CD4-positive, alpha-beta T cell treated with Interferon alpha-2 for 1 hour (primary cell): ENCODE measurements at places on chromosomes 16 and 17.

- DNase-seq = no peak
Observed at GRCh38 chr16:3945751-3946603, 65.5 kb upstream of the CREBBP start.

DNA sequence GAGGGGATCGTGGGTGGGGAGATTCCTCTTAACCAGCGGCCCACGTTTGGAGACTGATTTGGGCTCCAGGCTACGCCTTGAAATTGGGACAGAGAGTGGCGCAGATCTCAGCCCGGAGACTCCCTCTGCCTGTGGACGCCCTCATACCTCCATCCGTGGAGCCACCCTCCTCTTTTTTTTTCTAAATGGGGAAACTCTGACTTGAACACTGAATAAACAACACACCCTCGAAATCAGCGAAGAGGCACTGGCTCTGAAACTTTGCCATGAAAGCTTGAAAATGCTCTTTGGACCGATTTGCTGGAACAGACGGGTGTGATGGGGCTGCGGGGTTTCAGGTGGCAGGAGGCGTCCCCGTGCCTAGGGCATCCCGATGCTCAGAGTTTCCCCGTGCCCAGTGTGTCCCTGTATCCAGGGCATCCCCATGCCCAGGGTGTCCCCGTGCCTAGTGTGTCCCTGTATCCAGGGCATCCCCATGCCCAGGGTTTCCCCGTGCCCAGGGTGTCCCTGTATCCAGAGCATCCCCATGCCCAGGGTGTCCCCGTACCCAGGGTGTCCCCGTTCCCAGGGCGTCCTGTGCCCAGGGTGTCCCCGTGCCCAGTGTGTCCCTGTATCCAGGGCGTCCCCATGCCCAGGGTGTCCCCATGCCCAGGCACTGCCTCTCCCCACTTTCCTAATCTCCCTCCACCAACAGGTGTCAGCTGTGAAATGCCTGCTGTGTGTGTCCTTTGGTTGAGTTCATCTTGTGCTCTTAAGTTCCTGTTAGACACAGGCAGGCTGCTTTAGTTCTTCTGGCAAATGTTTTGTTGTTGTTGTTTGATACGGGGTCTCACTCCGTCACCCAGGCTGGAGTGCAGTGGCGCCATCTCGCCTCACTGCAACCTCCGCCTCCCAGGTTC lies 187.0 kb downstream of the SEC14L1 start:
- DNase-seq = no peak

DNA sequence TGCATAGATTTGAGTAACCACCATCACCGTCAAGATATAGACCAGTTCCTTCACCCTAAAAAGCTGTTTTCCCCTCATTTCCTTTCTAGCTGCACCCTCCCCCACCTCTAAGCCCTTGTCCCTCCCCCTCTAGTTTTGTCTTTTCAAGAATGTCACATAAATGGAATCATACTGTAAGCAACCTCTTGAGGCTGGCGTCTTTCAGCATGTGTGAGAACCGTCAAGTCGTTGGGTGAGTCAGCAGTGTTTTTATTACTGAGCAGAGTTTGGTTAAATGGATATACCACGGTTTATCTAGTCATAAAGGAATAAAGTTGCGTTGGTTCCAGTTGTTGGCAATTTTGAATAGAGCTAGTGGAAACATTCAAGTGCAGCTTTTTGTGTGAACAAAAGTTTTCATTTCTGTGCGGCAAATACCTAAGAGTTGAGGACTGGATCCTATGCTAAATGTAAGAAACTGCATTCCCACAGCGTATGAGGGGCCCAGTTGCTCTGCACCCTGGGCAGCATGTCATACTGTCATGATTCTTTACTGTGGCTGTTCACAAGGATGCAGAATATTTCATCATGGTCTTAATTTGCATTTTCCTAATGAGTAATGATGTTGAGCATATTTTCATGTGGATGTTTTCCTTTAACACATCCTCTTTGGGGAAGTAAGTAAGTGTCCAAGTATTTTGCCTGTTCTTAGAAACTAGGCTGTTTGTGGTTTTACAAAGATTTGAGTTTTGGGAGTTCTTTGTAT lies 264.3 kb downstream of the CPPED1 start:
- DNase-seq = no peak

GRCh38 chr17:56913353-56913866 lies 439 bp downstream of the TRIM25 start:
- DNase-seq = no peak

DNA sequence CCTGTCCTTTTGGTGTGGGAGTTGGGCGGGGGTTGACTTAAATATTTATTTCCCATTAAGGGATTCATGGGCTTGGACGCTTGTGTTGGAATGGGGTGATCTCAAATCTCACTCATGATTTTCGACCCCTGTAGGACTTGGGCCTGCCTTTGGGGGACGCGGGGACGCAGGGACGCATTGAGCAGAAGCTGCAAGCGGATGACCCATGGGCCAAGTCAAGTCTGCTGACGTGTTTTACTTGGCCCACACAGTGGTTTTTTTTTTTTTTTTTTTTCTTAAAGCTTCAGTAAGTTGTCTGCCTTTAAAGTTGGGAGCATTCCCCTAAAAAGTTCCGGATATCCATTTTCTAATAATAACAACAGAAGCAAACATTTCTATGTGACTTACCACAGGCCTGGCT lies 28.9 kb downstream of the CMIP start:
- no peak for DNase-seq

DNA sequence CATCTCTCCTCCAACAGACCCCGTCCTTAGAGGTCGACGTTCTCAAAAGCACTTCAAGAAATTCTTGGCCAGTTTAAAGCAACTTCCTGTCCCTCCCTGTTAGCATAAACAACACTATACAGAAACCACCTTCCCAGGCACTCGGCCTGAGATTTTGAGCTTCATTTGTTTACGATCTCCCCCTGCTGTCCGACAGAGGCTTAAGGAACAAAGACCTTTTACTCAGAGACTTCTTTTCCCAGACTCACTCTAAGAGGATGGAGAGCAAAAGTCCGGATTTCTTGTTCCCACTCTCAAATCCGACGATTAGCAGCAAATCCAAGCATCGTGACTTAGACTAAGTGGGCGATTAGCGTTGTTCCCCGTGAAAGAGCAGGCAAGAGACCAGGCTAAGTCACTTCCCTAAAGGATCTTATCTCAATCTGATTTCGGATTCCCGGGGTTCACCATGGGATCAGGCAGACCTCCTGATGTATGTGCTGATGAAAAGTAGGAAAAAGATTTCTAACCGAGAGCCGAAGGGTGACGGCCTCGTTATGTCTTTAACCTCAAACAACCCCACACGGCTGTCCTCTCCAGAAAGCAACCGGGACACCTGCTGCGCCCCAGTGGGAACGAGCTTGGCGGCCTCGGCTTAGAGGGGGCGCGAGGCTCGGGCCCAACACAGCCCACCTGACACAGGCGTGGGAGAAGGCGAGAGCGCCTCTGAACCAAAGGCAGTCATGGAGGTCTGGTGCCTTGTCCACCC lies 598 bp downstream of the INPP5K start:
- DNase-seq = peak; percentile 65

- no peak for DNase-seq
Observed at GRCh38 chr17:41748275-41748674, 13.8 kb upstream of the HAP1 start.

GRCh38 chr16:1102921-1103635 lies 7.0 kb upstream of the C1QTNF8 start:
- DNase-seq = peak; percentile 74

DNA sequence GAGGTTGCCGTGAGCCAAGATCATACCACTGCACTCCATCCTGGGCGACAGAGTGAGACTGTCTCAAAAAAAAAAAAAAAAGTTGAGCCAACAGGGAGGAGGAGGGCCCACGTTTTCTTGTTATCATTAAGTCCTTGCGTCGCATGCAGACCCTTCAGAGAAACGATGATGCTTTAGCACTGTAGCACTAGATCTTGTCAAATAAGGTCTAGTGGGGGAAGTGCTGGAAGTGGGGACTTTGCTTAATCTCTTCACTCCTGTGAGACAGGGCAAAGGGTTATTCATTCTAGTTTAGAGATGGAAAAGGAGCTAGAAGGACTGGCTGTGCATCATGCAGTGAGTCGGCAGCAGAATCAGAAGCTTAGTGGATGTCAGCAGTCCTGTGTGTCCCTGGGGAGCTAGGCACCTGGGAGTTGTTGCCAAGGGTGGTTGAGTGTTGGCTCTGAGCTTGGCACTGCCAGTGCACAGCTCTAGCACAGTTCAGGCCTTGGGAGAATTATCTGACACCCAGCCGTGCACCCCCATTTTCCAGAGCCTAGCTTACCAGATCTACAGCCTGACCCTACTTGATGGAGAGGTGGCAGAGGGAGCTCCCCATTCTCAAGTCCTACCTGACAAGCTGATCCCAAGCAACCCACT lies 33.4 kb upstream of the TBX2 start:
- no peak for DNase-seq

DNA sequence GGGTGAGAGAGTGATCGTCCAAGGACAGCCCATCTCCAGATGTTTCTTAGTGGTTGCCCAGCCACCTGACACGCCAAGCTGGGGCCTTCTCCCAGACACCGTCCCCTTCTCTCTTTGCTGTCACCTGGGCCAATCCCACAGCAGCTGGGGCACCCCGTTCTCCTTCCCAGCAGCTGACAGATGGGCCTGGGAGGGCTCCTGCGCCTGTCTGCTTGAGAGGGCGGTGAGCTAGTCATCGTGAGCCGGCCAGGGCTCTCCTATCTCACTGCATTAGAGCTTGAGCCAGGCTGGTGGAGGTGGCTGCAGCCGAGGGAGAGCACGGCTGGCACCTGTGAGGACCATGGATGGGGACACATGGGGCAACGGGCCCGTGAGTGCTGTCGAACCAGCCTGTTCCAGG lies 41.2 kb downstream of the RAB11FIP3 start:
- DNase-seq = no peak
